ENCODE measurements at places on chromosomes 6 and 20.

GRCh38 chr20:47529840-47530239, 28.2 kb downstream of the NCOA3 start:
- no peak for DNase-seq

DNA sequence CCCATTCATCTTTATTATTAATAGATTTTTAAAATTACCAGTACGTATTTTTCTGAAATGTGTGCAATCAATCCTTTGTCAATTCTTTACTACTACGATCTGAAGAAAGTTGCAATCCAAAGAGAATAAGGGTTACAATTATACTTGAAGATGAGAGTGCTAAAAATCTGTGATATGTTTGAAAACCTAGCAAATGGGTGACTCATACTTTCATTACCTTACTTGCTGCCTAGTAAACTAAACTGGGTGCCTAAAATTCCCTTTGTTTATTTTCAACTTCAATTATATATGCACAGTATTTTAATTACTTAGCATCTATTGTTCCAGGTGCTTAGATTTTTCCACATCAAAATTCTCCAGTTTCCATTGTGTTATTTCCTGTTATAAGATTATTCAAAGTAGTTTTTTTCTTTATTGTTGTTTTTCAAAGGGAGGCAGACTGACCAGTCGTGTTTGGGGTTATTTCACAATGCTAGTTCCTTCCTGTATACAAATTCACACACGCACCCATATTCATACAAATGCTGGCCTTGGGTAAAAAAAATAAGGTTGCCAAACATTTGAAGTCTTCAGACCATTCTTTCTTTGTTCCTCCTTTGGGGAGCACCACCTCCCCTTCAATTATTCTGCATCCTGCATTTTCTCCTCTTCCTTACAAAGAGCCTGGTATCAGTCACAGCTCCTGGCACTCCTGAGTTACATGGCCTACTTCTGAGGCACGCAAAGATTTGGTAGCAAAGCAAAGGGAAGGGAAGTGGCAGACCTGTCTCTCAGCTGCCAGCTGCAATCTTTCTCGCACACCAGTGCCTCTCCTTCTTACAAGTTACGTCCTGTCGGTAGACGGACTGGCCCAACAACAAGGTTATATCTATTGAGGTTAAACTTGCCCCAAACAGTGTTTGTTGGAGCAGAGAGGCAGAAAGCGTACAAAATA, 16.2 kb upstream of the FAM135A start:
- DNase-seq = no peak

DNA sequence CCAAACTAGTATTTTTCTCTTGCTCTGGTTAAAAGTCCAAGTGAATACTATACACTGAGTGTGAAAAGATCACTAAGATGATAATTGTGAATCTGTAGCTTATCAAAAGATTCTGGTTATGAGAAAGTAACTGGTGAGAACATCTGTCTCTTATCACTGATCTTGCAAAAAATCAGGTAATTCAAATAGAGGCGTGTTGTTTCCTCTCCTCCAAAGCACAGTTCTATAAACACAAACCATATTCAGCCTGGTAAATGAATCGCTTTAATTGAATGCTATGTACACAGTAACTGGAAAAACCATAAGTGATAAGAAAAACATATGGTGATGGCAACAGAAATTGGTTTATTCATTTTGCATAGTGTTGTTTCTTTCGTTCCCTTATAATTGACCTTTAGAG, 161.0 kb downstream of the RALGAPA2 start:
- no peak for DNase-seq

DNA sequence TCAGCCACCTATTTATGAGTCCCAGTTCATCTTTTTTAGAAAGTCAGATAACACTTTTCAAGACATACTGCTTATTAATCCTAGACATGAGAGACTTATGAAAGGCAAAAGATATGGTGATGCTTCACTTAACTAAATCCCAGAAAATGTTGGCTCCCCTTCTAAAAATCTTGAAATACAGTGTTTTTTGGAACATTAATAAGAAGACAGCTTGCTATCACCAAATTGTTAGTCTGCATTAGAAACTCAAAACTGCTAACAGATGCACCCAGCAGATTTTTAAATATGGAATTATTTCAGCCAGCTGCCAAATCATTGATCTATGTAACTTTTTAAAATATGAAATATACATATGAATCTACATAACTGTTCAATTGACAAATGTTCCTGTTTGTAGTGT, 108.6 kb upstream of the TIAM2 start:
- no peak for DNase-seq

DNA sequence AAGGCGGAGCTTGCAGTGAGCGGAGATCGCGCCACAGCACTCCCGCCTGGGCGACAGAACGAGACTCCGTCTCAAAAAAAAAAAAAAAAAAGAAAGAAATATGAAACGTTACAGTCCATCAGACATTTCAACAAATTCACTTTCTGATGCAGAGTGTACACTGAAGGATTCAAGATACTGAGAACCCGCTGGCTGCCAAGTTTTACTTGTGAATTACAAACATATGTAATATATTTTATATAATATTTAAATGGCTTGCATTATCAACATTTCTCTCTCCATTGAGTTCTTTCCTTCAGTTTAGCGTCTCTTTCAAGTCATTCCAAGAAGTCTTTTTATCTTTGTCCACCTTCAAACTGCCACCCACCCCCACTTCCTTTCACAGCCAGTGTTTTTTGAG, 240.9 kb upstream of the RNF217 start:
- no peak for DNase-seq

- DNase-seq = no peak
Observed at GRCh38 chr6:133291671-133292070, 50.5 kb downstream of the EYA4 start.

GRCh38 chr6:126955621-126956020, 162.8 kb upstream of the RSPO3 start:
- DNase-seq = no peak

DNA sequence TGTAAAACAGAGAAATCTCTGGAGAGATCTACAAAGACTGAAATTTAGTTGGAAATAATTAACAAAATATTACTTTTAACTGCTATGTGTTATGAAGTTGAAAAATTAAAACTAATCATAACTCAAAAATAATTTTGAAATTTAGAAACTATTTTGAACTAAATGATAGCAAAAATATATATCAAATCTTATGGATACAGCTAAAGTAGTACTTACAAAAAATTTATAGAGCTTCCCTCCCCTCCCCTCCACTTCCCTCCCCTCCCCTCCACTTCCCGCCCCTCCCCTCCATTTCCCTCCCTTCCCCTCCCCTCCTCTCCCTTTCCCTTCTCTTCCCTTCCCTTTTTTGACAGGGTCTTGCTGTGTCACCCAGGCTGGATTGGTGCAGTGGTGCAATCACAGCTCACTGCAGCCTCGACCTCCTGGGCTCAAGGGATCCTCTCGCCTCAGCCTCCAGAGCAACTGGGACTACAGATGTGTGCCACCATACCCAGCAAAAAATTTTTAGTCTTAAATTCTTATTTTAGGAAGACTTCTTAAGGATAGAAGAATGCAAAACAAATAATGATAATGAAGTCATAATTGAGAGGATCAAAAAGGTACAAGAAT, 87.2 kb upstream of the RGS17 start:
- no peak for DNase-seq

DNA sequence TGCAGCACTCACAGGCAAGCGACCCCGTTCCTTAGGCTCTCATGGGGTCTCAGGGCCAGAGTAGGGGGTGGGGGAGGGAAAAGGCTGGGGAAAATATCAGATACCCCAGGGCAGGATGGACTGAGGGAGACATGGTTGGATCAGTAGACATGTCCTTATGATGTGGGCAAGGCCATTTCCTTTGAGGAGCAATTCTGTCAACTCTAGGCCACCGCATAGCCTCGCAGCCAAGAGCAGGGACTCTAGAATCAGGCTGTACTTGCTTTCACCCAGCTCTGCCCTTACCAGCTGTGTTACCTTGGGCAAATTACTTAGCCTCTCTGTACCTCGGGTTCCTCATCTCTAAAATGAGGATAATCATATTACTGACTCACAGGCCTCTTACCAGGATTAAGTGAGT, 2.2 kb upstream of the MAPK13 start:
- no peak for DNase-seq

DNA sequence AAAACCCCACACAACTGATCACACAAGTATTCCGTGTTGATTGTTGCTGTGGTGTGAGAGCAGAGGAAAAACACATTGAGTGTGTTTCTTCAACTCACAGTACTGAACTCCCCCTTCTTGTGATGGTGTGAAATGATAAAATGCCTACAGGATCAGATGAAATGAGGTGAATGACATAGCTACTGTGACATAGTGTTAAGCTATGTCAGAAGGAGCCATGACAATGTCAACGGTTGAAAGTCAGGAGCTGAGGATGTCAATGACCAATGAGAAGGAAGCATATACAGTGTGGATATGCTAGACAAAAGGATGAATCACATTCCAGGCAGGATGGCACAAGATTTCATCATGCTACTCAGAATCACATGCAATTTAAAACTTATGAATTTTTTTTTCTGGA, 38.8 kb downstream of the WASF1 start:
- DNase-seq = no peak

- DNase-seq = no peak
Observed at GRCh38 chr6:170149681-170150589, 140.9 kb downstream of the DLL1 start.

DNA sequence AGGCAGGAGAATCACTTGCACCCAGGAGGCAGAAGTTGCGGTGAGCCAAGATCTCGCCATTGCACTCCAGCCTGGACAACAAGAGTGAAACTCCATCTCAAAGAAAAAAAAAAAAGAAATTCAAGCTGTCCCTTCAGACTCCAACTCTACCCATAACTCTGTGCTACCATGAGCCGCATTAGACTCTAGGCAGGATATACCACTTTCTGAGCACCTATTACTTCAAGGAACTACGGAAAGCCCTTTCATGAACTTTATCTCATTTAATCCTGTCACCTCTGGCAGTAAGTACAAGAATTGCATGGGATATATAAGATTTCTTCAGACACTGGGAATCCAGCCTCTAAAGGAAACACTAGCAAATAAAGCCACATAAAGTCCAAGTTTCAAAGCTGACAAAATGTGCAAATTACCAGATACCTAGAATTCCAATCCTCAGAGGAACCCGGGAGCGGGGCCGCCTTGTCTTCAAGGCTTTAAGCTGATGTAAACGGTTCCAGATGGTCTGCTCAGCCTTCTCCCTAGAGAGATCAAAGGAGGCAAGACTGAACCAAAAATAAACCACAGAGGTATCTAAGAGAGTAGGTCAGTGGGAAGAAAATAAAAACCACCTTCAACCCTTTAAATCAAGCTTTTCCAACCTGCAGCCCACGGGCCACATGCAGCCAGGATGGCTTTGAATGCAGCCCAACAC, 9.4 kb downstream of the CDK5RAP1 start:
- DNase-seq = no peak

- no peak for DNase-seq
Observed at GRCh38 chr6:95087394-95088097, 489.8 kb upstream of the MANEA start.

DNA sequence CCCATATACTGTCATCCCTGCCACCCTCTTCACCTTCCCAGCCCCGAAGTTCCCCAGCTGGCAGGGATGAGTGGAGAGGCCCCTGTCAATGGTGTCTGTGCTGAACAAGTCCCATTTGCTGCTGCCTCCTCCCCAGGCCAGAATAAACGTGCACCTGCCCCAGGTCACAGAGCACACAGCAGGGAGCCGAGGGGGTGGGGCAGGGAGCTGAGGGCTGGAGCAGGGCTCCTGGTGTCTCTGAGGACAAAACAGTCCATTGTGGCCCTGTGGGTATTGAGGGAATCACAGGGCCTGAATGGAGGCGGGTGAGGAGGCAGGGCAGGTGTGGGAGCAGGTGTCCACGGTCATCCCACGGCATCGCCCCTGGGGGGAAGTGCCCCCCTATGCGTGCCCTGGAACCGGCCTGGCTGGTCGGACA, 55.8 kb downstream of the SNAI1 start:
- DNase-seq = no peak

DNA sequence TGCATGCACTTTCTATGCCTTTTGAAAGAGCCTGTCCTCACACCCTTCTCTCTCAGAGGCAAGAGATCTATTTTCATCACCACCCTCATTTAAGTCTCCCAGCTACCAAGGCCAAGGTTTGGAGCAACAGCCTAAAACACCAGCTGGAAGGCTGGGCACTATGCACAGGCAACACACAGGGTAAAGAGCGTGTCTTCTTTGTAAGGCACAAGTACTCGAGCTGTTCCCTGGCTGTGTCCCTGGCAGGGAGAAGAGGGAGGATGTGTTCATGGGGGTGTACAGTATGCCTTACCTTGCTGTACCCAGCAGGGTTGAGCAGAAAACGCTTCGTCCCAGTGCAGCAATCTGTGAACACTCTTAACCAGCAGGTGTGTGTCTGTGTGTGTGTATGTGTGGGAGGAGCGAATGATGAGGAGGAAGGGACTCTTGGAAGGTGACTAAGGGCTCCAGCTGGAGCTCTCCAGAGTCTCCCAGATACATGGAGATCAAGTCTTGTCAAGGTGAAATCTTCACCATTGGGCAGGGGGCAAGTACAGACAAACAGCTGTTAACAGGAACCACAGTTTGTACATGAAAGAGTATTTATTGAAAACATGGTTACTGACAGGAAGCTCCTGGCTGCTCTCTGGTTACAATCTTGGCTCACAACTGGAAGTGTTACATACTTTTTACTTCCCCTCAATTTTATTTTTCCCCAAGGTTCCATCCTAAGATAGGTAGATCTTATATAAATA, 40.8 kb downstream of the ELMO2 start:
- no peak for DNase-seq

DNA sequence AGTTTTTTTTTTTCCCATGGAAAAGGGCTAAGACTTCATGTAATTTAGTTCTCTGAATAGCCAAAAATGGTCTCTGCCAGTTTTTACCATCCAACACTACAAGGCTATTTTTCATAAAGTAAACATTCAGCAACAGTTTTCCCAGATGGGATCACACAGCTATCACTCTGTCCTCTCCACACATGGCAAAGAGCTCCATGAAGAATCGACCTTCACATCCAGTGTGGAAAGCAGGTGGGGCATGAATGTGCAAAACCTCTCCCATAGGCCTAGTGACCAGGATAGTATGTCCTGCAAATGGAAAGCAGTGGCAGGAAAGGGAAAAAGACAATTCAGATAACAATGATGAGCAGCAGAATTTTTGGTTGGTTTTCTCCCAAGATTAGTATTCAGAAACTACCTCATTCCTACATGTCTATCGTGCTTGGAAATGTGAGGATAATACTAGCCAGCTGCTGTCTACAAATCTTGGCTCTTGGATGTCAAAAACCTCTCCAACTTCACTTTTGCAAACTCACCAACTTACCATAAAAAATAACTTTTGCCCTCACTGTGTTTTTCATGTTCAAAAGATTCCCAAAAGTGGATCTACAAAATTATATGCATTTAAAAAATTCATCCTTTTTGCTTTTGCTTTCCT, 159.7 kb upstream of the MCHR2 start:
- no peak for DNase-seq

- no peak for DNase-seq
Observed at GRCh38 chr6:45577836-45578504, 200.2 kb upstream of the SUPT3H start.

DNA sequence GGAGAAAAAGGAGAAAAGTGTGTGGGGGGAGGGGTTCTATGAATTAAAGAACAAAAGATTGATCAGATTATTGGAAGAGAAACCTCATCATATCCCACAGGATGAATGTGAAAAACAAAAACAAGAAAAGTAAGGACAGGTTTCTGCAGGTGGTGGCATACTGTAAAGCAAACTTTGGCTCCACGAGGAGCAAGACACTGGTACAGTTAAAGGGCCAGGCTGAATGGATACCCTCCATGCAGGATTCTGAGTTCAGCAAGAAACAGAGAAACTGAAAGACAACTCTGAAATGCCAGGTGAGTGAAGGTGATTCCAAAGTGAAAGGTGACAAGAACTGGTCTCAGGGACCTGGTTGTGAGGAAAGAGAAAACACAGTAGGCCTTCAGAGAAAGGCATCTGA, 37.4 kb downstream of the FYN start:
- DNase-seq = no peak

- no peak for DNase-seq
Observed at GRCh38 chr6:160447350-160447749, 99.2 kb downstream of the SLC22A3 start.
